ENCODE measurements at places on chromosomes 16 and 17. TPM values are rescaled to one million over a fixed set of nuclear protein-coding genes. Genes with fewer than 3 reads are reported as not detected.

DNA sequence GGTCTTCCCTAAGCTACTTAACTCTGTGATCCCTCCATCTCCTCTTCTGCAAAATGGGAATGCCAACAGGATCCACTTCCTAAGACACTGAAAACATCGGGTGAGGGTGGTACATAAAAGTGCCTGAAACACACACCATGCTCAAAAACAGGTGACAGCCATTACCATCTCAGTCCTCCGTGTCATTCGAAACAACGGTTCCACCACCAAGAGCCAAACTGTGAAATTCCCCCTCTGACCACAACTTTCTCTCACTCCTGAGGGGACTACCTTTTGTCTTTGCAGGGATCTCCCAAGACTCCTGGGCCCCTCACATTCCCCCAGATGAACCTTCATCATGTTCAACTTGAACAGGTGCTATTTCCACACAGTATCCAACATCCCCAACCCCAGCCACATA is 37.0 kb downstream of the NUBP1 start:
- no peak for DNase-seq

DNA sequence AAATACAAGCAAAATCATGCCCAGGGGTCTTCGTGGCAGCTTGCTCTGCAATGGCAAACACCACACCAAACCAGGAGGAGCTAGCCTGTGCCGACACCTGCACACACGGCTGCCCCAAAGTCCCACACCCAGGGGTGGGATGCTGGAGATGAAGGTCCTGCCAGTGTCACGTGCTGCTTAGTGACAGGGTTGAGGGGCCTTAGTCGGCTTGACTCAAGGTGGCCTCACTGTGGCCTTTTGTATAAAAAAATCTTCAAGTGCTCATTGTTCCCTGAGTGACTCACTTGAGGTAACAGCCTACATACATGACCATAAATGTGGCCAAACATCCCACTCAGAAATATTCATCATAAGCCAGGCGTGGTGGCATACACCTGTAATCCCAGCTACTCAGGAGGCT is 7.3 kb downstream of the TRIM65 start:
- no peak for DNase-seq

GRCh38 chr17:81537343-81537855 is 9.2 kb downstream of the FSCN2 start:
- DNase-seq: no peak

- DNase-seq: no peak
Measured at GRCh38 chr16:46859719-46860152, 24.4 kb upstream of the GPT2 start.

DNA sequence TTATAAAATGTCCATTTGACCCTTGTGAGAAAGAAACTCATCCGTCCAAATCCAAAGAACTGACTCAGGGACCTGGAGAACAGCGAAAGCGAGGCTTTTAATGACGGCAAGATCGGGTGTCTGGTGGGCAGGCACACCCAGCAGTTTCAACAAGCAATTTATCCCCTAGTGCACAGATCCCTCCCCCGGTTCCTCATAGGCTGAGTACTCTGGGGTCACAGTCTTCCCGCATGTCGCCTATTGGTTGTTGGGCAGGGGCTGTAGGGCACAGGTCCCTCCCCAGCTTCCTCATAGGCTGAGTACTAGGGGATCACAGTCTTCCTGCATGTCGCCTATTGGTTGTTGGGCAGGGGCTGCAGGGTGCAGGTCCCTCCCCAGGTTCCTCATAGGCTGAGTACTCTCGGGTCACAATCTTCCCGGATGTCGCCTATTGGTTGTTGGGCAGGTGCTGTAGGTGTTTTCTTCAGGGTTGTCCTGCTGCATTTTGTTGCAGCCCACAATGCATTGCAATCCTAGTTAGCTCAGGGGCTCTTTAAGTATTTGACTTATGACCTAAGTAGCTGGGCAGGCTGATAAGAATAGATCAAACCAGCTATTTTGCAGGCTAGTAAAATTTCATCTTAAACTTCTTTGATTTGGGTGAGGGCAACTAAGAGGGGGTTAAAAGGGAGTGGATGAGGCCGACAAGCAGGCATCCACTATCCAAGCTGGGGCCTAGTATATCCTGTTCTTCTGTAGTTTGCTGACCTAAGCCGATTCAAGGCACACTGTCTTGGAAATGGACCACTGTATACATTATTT is 3.6 kb upstream of the UTS2R start:
- no peak for DNase-seq

GRCh38 chr17:79631640-79632431 is 21.0 kb upstream of the RBFOX3 start:
- peak; percentile 42 for DNase-seq

GRCh38 chr17:42167807-42168206 is 13.0 kb upstream of the RAB5C start:
- no peak for DNase-seq

HS3ST3A1 gene
- total RNA-seq: 0.24 TPM

- no peak for DNase-seq
Measured at GRCh38 chr16:19001788-19002187, 18.1 kb downstream of the TMC7 start.

- DNase-seq: no peak
Measured at GRCh38 chr17:81438007-81438659, 42.9 kb downstream of the BAHCC1 start.

- DNase-seq: no peak
Measured at GRCh38 chr17:30251931-30252330, 16.4 kb upstream of the SLC6A4 start.

TGFB1I1 gene
- 239 TPM for total RNA-seq

DNA sequence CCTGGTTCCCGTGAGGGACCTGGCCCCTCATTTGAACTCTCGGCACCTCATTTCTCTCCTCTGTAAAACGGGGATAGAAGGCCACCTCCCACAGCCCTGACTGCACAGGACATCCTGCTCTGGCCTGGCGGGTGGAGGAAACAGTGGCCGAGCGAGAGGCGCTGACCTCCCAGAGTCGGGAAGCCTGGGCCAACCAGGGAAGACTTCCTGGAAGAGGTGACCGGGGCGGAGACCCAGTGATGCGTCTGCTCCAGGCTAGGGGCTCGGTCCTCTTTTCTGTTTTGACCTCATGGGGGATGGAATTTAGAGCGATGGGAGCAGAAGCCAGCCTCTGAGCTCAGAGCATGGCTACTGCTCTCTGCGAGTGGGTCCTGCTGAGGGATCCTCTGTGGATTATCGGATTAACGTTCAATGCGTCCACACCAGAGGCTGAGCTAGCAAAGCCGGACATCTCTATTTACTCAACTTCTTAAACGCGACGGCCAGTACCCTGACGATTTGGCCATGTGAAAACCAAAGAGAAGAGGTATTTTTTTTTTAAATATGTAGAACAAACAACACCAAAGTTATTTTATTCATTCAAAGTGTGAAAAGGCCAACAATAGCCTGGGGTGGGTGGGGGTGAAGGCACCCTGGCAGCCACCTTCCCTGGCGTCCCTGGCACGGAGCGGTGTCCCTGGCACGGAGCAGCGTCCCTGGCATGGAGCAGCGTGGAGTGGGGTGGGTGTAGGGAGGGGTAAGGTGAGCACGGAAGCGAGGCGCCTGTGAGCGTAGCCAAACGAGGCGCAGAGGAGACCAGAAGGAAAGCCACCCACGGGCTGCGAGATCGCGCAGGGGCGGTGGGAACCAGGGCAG is 9.2 kb upstream of the MSLN start:
- DNase-seq: no peak

ASB16 gene
- total RNA-seq: 0.19 TPM

DNA sequence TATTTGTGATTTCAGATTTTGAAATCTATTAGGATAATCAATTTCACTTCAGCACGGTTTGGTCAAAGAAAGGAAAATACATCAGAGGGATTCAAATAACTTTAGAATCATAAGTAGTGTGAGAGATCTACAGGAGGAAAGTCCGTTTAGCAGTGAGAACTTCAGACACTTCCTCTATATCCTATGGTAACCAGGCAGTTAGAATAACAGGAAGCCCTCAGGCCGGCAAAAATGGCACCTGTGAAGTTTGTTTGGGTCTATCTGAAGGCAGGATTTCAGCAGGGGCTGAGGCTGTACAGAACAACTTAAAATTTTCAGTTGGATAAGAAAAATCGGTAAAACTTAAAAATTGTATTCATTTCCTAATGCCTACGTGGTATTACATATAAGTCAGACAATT is 24.9 kb downstream of the KCNJ16 start:
- DNase-seq: no peak

DNA sequence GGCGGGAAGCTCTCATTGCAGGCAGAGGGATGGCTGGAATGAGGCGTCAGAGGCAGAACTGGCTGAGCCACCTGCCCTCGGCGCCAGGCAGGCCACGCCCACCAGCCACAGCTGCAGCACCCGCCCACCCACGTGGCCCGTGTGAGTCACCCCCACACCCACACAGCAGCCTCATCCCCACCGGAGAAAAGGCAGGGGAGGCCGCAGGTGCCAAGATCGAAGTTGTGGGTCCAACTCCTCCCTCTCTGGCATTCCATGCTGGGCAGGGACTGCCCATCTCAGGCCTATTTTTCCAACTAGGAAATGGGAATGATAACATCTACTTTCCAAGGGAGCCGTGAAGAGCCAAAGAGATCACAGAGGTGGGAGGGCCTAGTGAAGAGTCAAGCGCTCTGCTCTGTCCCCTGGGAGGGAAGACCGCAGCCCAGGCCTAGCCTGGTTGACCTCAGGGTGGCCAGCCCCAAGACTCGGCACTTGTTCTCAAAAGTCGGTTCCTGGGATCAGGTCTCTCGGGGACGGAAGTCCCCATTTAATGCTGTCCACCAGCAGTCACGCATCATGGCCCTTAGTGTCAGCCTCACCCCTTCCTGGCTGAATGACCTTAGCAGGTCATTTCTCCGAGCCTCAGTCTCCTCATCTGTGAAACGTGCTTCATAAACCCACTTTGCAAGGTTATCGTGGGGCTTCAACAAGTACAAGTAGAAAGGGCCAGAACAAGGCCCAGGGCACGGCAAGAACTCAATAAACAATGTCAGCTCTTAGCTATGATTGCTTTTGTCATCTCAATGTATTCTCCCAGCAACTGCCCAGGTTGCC is at the start of gene TRPV3:
TRPV3 (minus strand) TSS at position 45 of the 816 bp plus-strand sequence. CDS start 2,962 bp downstream, outside the sequence.
- DNase-seq: peak; percentile 88

DNA sequence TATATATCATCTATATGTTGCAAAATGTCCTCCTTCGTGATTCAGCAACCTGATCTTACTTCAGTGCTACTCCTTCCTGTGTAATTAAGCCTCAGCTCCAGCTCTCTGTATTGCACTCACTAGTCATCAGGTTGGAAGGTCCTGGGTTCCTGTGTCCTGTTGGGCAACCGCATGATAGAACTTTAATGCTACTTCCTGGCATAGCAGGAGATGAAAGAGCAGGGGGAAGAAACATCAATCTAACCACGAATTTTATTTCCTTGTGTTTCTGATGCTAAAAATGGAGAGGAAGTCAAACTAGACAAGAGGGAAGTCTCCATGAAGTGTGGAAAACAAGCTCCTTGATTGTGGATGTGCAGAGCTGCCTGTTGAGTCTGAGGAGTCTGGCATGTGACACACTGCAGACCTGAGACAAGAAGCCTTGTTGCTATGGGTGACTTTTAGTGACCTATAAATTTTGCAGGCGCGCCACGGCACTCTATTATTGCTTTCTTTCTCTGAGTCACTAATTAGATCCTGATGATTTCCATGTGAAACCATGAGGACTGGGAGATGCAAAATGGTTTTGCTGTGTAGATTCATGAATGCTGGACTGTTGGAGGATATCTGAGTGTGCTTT is 25.6 kb downstream of the IGSF6 start:
- DNase-seq: no peak

GRCh38 chr16:57134982-57135381 is 42.6 kb downstream of the CPNE2 start:
- DNase-seq: no peak

GRCh38 chr17:77618173-77618572 is 340.3 kb upstream of the TNRC6C start:
- peak; percentile 68 for DNase-seq

DNA sequence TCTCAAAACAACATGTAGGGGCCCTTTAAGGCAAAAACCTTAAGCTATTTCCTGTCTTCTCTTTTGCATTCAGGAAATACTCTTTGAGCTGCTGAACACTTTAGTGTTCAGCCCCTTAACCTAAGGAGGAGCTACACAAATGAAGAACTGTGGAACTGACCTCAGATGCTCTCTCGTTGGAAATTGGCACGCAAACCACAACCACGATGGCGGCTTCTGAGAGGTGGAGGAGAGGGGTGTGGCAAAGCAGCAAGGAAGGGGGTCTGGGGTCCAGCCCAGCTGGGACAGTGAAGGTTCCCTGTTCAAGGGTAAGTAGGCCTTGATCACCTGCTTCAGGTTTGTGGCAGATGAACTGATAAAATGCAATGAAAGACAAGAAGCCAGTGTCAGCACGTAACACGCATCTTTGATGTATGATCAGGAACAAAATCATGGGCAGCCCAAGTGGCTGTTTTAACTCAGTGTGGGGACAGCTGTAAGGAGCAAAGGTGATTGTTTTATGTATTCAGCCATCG is 291.6 kb upstream of the TNRC6C start:
- DNase-seq: no peak

DNA sequence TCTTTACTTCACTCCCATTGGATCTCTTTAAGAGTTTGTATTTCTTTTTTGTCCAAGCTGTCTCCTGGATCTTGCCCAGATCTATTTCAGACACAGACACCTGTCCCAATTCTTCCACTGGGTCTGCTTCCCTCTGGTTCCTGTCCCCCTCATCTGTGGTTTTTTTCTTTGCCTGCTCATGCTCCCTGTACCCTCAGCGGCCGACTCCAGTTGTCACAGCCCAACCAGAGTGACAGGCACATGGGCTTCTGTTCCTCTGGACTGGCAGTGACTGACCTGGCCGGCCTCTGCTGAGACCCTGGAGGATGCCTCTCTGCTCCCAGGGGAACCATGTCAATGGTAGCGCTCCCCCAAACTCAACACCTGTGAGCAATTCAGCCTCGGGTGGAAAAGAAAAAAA is 142.6 kb downstream of the WSCD1 start:
- DNase-seq: no peak

DNA sequence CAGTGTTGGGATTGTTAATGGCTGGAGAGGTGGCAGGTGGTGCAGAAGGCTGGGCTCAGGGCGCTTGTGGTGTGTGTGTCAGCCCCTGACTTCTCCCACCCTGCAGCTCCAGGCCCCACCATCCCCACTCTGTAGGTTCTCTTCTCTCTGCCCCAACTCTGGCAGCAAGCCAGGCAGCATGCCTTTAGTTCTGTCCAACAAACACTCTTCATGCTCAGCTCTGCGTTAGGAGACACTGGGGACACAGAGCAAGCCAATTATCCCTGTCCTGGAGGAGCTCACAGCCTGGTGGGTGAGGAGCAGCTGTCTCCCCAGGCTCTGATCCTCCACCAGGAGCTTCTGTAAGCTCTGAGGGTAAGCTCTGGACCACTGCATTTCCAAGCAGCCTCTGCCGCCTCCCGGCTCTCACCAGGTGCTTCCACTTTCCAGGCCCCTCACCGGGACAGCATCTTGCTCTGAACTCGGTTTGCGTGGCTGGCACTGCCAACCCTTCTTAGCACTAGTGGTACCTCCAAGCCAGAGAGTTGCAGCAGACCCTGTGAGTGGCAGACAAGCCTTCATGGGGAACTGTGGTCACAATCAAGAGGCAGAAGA is 34.3 kb upstream of the WSCD1 start:
- DNase-seq: no peak

CIBAR2 gene
- total RNA-seq: not detected

GRCh38 chr17:35864853-35865252 is 3.8 kb downstream of the HEATR9 start:
- no peak for DNase-seq

- no peak for DNase-seq
Measured at GRCh38 chr16:13571036-13571435, 348.9 kb upstream of the ERCC4 start.

ABCA5 gene
- total RNA-seq: 16.7 TPM

All from posterior vena cava (tissue), 2 donors.